SHP77 treated with DMSO at 0.1 percent for 48 hours (cell line): ENCODE measurements at places on chromosomes 3 and 15.

DNA sequence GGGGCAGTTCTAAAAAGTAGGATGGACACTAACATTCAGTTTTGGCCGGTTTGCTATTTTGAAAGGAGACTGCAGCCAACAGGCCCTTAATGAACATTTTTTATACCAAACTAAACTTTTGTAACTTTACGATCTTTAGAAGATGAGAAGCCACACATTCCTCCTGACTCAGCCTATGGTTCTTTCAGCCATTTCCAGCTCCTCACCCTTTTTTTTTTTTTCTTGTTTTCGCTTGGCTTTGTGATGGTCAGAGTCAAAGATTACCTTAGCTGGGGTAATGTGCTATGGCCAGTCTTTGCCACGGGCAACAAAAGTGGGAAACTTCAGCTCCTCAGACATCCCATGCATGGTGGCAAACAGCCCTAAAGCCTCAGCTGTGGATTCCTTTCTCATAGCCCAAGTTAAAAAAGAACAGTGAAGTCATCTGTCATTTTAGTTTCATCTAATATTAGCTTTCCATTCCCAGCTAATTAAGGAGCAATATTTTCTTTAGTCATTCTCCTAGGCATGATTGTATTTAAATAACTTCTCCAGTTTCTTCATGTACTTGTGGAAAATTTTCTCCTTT is 368.7 kb downstream of the MFSD1 start:
- DNase-seq = no peak

DNA sequence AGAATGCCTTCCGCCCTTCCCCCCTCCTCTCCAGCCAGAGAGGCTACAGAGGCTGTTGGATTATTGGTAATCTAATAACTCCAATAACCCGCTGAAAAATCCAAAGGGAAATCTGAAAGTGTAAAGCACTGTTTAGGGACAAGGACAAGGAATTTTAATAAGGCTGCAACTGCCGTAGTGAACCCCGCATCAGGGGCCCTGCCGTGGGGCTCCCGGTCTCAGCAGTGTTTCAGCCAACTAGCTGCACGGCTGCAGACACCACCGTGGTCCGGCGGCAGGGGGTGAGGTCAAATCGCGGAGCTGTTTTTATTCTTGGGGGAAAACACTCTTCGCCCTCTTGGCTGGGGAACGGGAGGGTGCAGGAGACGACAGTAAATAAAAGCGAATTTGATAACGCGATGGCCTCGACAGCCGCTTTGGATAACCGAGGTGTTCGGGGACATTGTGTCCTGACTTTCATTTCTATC is 6.1 kb downstream of the BCL6 start:
- no peak for DNase-seq

DNA sequence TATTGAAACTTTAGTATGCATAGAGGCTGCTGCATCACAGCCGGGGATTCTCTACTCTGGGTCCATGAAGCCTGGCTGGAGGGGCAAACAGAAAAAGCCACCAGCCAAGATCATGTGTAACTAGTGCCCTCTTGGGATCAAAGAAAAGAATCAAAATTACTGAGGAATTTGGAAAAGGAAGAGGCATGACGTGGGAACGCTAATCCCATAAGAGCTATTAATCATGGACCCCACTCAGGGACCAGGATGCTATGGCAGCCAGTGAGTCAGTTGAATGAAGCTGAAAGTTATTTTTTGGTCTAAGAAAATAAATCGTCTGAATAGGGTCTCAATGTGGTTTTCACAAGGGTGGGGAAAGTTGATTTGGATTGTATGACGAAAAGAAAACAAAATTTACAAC is 1165.1 kb downstream of the ROBO2 start:
- no peak for DNase-seq

- DNase-seq = no peak
Observed at GRCh38 chr3:58150130-58150809, 60.5 kb downstream of the DNASE1L3 start.

DNA sequence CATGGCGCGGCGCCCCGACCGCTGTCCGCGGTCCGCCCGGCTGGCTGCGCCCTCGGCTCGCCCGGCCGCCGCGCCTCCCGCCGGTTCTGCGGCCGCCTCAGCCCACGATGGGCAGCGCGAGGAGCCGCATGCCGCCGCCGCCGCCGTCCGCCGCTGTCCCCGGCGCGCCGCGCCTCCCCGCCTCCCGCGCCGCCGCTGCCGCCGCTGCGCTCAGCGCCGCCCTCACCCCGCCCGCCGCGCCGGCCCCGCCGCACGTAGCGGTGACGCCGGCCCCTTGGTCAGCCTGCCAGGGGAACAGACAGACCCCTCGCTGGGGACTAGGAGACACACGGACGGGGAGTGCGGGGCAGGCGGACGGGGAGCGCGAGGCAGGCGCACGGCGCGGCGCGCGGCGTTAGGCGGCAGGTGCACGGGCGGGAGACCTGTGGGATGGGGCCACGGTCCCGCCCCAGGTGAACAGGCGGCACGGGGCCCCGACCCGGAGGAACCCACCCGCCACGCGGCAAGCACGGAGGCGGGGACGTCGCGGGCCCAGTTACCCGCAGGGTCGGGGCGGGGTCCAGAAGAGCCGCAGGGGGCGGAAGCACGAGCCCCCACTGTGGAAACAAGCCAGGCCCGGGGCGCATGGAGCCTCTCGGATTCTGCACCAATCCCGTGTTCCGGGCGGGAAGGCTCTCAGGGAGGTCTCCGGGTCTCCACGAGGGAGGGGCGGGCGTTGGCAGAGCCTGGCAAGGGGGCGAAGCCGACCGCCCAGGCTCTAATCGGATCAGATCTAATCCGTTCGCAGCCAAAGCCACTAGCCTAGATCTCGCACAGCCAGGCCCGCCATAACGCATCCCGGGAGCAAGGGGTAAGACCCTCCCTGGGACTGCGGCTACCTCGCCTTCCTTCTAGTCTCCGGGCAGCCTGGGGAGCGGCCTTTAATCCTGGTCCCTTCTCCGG is at the start of gene CSPG5:
CSPG5 (minus strand) TSS at position 175 of the 942 bp plus-strand sequence; CDS start at position 3, 172 bp downstream.
- DNase-seq = no peak

GRCh38 chr3:68757157-68757556 is 175.2 kb downstream of the TAFA4 start:
- no peak for DNase-seq

DNA sequence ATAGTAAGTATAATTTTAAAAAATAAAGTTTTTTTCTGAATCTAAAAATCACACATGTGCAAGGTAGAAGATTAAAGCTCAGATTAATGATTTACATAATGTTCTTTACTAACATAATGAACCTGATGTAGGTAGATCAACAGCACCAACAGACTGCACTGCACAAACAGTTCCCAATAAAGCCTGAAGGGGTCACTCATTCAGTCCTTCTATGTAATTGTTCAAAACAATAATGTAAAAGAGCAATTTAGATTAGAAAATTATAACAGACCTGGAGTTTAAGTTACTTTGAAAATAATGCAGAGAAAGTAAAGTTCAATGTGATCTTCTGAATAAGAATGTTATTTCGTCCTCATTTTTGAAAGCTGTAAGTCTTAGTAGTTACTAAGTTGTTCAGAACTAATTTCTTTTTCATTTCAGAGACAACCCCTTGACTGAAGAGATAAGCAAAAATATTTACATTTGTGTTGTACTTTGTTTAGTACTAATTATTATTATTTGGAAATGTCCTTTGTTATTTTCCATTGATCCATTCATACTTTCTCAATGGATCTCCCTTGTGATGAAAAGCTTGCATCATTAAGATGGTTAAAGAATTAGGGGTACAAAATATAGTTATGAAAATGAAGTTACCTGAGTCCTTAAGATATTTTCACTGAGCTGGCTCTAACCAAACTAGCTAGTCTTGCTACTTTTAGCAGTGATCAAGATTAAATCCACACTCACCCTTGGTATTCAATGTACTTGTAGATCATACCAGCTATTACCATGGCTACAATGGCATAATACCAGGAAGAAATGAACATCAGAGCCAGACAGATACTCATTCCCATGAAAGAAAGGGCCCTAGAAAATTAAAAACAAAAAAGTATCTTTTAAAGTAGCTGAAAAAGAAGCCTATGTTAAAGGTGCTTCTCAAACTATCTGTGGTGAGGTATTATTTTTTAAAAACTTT is 16.8 kb downstream of the EMC4 start:
- DNase-seq = no peak

DNA sequence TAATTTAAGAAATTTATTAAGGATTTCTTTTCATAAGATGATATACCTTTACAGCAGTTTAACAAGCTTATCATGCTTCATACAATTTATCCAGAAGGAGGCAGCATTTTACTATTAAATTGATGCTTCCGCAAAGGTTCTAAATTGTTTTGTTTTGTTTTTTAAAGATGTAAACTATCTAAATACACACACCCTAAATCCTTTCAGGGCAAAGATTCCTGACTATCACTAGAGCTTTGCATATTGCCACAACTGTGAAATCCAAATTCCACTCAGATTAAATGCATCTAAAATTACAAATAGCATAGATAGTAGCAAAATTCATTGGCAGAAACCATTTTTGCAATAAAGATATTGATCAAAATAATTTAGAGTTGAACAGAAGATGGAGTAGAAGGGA is 44.5 kb upstream of the CCNL1 start:
- no peak for DNase-seq

DNA sequence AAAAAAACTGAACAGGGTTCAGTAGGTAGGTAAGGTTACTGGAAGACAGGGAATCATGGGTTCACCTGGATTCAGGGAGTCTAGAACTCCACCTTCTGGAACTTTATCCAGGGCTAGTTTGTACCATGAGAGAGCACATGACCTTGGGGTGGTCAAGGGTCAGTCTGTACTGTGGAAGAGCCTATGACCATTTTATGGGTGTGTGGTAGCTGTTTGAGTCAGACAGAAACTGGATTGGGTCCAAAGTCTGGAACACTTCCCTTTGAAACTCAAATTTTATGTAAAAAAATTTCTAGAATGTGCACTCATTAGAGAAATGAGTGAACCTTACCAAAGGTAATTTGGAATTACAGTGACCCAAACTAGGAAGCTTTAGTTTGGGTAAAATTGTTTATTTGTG is 486.0 kb upstream of the AGTR1 start:
- no peak for DNase-seq

DNA sequence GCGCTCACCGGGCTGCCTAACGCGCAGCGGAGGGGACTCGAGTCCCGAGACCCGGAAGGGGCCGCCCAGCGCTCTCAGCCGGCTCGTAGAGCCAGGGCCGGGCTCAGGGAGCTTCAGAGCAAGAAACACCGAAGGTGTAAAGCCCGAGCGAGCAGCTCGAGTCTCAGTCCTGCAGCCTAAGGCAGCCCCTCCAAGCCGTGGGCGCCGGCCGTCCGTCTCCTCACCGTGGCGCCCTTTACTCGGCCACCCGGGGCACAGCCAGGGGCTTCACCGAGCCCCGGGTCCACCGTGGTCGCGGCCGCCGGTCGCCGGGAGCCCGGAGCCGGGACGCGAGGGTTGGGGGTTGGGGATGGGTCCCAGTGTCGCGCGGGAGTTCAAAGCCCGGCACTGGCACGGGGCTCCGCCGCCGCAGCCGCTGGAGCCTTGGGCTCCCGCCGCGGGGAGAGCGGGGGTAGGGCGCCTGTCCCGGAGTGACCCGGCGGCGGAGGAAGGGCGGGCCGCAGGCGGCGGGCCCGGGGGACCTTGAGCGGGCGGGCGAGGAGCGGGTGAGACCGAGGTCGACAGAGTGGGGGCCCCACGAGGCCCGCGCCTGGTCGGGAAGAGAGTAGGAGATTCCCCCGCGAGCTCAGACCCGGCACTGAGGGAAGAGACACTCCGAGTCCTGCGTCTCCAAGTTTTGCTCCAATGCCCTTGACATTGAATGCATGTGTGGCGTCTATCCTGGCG is 26.9 kb upstream of the THRB start:
- DNase-seq = no peak

DNA sequence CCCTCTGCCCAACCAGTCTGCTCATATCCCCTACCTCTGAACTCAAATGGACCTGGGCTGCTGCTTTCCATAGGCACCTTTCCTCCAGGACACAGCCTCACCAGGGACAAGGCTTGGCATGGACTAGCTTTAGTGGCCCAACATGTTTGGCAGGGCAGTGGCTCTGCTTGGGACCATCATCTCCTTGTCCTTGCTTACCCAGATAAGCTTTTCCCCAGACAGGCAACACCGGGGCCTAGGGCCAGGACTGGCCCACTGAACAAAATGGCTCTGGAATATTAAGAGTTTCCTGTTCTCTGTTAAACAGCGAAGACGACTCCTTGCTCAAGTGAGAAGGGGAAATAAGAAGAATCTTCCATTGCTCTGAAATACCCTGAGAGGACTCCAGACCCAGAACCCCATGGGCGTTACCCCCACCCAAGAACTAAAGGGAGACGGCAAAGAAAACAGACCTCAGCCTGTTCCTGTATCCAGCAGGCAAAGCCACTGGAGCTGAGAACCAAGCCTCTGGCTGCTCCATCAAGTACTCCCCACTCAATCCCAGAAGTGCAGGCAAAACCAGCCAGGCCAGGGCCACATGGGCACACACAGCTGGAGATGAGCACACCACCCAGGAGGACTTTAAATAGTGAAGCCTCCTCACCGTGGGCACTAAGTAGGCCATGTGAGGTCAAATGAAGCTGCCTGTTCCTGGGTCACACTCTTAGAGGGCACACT is 45.5 kb downstream of the CTNNB1 start:
- DNase-seq = no peak

- peak; percentile 49 for DNase-seq
Observed at GRCh38 chr3:38453075-38453912, at the start of gene ACVR2B. ACVR2B (plus strand) TSS chr3:38453890; CDS start chr3:38454323, 433 bp downstream.

- DNase-seq = no peak
Observed at GRCh38 chr3:40108643-40109042, 200.9 kb upstream of the EIF1B start.

GRCh38 chr15:62857411-62857853 is 185.1 kb upstream of the TPM1 start:
- DNase-seq = no peak

DNA sequence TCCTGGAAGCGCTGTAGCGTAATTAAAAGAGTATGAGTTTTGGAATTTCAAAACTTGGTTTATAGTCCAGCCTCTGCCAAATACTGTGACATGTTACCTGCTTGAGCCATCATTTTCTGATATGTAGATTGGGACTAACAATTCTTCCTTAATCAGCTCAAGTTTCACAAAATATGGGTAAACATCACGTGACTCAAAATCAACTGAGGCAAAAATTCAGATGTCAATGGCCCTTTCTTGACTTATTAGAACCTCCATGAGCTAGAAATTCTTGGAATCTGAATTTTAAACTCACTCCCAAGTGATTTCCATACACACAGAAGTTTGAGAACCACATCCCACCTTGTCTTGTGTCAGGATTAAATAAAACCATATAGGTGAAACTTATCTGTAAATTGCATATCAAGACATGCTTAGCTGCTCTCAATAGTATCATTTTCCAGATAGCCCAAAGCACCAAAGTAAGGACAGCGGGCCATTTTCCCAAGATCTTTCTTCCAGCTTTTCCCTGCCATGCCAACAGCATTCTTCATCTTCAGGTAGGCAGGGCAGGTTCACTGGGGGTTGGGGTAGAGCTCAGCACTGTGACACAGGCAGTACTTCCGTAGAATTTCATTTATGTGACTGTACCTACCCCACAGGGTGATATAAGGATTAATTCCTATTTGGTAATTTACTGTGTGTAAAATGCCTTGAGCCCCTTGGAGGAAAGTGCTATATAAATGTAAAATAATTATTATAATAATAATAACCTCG is 379.0 kb downstream of the TIGIT start:
- DNase-seq = no peak

GRCh38 chr3:157913741-157914150 is 192.5 kb downstream of the SHOX2 start:
- no peak for DNase-seq

GRCh38 chr15:60471314-60471713 is 7.6 kb downstream of the ICE2 start:
- DNase-seq = no peak

- peak; percentile 19 for DNase-seq
Observed at GRCh38 chr3:32374788-32375595, 16.7 kb upstream of the CMTM7 start.
